Activated CD4-positive, alpha-beta T cell treated with anti-CD3 and anti-CD28 coated beads for 1 hour (primary cell): ENCODE measurements at places on chromosomes 16 and 17.

- no peak for DNase-seq
Observed at GRCh38 chr16:31876951-31877828, 3.6 kb downstream of the ZNF267 start.

DNA sequence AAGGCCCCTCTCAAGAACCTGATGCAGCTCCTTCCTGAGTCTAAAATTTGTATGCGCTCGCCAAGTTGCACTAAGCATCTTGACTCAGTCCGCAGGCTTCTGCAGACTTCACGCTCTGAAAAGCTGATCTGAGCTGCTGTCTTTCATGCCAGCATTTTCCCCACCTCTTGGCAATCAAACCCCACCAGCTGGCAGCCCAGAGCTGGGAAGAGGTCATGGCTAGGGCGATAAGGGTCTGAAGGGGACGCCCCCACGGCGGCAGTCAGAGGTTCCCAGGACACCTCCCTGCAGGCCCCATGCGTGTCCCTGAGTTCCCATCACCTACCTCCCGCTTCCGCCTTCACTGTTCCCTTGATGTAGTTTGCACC, 5.1 kb upstream of the UNC13D start:
- DNase-seq: no peak

DNA sequence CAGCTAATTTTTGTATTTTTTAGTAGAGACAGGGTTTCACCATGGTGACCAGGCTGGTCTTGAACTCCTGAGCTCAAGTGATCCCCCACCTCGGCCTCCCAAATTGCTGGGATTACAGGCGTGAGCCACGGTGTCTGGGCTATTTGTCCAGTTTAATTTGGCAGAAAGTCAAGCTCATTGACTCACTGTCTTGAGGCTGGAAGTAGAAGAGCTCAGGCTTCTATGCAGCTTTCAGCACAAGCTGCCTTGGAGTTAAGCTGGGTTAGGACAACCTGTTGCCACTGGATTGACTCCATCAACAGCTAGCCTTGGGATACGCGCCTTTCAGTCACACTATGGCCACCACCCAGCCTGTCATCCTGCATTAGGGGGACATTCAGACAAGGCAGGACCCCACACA, 76.2 kb upstream of the DNAH17 start:
- DNase-seq: no peak

DNA sequence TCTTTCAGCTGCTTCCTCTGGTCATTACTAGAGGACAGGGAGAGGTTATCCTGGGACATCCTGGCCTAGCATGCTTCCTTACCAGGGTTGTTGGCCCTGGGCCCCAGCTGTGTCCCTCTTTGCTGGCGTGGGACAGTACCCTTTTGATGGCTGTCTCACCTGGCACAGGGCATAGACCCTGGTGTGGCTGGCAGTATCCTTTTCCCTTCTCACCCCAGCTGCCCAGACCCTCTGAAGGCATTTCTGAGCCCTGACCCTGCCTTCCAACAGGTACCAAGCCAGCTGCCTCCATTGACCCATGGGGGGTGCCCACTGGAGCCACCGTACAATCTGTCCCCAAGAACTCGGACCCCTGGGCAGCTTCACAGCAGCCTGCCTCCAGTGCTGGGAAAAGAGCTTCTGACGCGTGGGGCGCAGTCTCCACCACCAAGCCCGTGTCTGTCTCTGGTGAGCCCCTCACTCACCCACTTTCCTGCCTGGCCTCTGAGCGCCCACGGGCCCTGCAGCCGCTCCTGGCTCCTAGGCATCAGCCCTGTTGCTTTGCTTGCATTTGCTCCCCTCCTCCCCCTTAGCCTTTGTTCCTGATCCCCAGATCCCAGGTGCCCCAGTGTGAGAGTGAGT, 34.0 kb downstream of the B9D1 start:
- DNase-seq: no peak

- no peak for DNase-seq
Observed at GRCh38 chr16:80063031-80063712, 462.6 kb upstream of the MAF start.

GRCh38 chr16:89847940-89848297, 19.6 kb downstream of the SPIRE2 start:
- DNase-seq: no peak

GRCh38 chr17:37051833-37052232, 103.1 kb downstream of the AATF start:
- no peak for DNase-seq

- DNase-seq: no peak
Observed at GRCh38 chr17:10549096-10549842, at the start of gene MYH2. Gene MYH2, minus strand, starts transcription at chr17:10549658. Its CDS starts 1,738 bp downstream, at chr17:10547920.

DNA sequence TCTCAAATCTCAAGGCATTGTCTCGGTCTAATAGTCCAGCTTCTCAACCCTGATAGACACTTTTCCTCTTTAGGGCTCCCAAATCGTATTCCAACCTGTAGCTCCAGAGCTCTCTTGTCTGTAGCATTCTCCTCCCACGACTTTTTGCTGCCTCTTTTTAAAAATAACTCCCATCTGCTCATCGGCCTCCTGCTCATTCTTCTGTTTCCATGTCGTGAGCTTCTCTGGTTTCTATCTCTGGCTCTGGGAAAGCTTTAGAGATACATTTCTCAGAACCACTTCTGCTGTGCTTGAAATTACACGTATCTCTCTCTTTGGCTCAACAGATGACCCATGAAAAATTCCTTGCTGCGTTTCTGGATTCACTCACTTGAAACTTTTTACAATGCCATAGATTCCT, 609.6 kb upstream of the C16orf82 start:
- no peak for DNase-seq

GRCh38 chr16:87681981-87682570, 79.8 kb downstream of the JPH3 start:
- no peak for DNase-seq

- peak; percentile 52 for DNase-seq
Observed at GRCh38 chr16:67236563-67237395, 9.8 kb downstream of the TMEM208 start.

DNA sequence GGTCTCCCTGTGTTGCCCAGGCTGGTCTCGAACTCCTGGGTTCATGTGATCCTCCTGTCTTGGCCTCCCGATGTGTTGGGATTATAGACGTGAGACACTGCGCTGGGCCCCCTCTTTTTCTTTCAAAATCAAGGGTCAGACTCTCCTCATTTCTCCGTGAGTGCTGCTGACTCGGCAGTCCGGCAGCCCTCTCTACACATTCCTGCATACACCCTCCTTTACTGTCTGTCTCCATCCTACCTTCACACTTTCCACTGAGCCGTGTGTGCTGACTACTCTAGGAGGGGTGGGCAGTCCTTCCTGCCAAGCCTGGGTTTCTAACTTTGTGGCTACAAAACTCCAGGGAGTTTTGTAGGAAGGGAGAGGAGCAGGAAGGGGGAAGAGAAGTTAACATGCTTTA, 195.2 kb downstream of the PARN start:
- DNase-seq: no peak

GRCh38 chr17:8020776-8021564, 17.9 kb upstream of the ALOX15B start:
- DNase-seq: no peak

DNA sequence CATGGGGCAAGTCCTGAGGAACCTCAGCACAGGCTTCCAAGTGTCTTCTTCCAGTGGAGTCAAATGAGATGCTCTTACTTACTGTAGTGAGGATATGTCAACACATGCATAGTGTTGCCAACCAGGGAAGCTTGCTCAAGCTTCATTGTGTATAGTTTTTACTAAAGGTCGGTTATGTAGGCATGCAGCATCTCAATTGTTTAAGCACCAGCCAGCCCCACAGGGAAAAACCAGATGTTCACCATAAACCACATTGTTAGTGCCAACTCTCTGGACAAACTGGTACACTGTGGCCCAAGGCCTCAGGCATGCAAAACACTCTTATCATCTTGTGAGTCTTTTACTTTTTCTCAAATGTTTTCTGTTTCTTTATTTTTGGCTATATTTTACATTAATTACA, 152.1 kb downstream of the PHKB start:
- DNase-seq: no peak

DNA sequence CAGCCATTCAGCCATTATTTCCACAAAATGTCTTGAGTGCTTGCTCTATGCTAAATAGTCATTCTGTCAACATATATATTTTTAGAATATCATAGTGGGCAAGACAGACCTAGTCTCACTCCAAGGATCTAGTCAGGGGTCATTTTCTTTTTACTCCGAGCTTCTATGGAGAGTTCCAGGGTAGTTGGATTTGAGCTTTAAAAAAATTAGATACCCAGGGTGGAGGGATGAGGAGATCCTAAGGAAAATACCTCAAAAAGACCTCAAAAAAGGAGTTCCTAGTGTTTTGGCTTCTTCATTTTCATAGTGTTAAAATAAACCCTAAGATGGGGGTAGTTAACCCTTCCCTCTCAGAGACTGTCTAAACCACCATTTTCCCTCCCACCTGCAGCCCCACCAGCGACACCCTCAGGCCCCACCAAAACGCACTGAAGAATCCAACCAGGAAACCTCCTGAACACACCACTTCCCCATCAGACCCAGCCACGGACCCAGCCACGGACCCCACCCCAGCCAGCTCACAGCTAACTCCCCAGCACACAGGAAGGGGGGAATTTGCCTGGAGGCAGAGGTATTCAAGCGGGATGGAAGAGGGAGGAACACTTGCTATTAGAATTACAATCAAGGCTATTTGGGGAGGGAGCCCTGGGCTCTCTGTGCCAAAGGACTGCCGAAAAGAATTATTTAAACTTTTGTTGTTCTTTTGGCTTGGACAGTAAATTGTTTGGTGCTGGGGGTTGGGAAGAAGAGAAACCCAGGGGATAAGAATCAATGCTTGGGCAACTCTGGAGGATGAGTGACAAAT, 2.2 kb downstream of the ETV4 start:
- no peak for DNase-seq

- DNase-seq: no peak
Observed at GRCh38 chr16:55091213-55091870, 160.7 kb downstream of the IRX5 start.

DNA sequence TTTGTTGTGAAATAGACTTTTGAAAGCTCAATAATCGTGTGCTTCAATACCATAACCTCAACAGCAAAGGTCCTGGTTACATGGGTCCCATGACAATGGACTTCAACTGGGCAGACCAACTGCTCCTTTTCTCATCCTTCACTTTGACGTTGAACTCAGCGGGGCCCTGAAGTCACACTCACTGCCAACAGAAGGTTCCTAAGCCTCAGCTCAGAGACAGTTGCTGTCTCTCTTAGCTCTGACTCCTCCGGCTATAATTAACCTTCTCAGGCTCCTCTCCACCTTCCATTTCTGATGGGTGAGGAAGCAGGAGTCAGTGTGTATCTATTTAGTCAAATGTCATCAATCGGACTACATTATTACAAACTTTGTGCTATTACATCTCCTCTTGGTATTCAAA, 23.8 kb downstream of the MPP3 start:
- no peak for DNase-seq

GRCh38 chr17:2933606-2934005, 129.8 kb downstream of the OR1D5 start:
- no peak for DNase-seq

DNA sequence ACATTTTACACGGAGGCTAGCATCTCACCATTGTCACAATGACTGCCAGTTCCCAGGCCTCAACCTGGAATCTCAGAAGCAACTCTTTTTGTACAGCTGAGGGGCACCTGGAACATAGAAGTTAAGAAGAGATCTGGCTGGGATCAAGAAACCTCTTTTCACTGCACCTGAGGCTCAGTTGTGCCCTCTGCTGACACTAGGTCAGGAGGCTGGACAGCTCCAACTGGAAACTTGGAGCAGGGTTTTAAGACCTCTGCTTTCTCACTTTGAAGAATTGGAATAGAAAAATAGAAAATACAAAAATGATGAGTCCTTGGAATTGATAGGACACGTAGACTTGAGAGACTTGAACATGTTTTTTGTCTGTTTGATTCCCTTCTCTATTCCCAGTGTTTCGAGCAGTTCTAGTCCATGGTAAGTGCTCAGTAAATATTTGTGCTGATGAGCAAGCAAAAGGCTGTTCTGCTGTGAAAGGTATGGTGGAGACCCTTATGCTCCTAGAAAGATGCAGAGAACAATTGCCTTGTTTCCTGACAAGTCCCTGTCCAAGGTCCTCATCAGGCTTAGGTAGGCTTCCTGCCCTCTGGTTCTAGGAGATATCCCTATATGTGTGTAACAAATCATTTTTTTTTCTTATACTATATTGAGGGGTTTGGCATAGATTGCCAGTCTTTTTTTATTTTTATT, 13.6 kb upstream of the PPM1D start:
- no peak for DNase-seq

DNA sequence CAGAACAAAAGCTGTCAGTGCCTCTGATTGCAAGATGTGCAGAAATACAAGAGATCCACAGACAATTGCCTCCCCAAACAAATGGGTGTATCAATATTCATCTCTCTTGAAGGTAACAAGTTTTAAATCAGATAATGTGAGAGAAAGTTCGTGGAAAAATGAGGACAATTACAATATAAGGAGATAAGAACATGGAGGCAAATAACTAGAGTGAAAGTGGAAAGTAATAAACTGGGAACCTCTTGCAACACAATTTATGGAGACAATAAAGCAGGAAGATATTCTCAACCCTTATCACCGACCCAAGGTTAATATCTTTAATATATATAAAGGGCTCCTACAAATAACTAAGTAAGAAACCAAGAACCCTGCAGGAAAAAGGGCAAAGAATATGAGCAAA, 14.2 kb upstream of the KRT19 start:
- no peak for DNase-seq

GRCh38 chr16:67847064-67847861, at the start of gene CENPT:
Gene CENPT, minus strand, starts transcription at chr16:67847693. Its CDS starts 13,834 bp downstream, at chr16:67833859.
- peak; percentile 11 for DNase-seq

DNA sequence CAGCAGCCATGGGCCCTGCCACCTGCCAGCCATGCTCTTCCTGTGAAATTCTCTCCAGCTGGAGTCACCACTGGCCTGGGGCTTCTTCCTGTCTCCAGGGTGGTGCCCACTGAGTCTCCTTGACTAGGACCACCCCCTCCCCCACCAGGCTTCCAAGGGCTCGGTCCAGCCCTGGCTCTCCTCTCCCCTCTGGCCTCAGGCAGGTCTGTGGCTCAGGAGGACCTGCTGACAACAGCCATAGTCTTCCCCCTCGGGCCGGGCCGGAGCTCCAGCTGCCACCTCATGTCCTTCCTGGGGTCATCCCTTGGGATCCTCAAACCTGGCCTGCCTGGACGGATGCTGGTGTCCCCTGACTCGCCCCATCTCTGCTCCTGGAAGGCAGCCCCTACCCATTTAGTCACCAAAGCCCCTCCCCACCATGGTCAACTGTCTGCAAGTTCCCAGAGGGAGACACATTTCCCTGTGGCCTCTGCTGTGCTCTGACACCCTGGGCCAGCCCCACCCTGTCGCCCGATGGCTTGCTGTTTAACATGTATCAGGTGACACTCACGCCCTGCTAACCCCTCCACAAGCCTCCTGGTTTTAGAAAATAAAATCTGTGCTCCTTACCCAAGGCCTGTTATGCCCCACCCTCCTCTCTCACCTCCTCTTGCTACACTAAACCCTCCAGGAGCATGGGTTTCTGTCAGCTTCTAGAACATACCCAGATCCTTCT, 186.2 kb downstream of the RBFOX3 start:
- no peak for DNase-seq

- DNase-seq: no peak
Observed at GRCh38 chr17:79171188-79171587, 96.6 kb downstream of the ENGASE start.

DNA sequence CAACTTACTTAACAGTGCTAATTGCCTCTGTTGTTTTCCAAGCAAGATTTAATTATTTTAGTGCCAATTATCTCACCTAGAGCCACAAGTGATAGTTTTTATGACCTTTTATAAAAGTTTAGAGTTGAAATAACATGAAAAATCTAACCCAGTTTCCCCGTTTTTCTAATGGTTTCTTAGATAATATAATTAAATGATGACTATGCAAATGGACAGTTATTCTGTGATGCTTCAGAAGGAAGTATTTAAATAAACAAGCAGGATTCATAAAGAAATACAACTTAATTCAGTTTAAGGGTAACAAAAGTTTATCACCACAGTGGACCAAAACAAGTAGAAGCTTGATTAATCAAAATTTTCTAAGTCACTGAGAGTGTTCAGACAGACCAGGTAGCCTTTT, 721.2 kb upstream of the SOX9 start:
- no peak for DNase-seq
